RCC 7860 (cell line): ENCODE measurements at places on chromosomes 11 and 22.

GRCh38 chr11:67521924-67522323, 1.3 kb downstream of the CABP2 start:
- DNase-seq = no peak

GRCh38 chr11:74255741-74256375, 55.6 kb downstream of the P4HA3 start:
- peak; percentile 14 for DNase-seq

- DNase-seq = no peak
These were observed 4.0 kb downstream of the DSCAML1 start for GRCh38 chr11:117792992-117793391.

DNA sequence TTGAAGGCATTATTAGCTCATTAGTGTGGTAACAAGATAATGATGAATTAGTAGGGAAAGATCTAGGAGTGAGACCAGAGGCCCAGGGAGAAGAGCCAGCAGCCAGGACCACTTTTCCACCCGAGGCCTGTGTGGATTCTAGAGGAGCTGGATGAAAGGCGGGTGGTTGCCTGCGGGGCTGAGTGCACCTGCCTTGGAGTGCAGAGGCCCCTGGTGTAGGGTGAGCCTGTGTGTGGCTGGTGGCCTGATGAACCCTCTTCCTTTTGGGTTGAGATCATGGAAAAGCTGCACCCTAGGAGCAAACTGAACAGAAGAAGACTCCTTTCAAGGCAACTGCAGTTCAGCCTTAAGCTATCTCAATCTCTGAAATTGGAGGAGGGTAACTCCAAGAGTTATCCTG, 5.9 kb upstream of the TP53AIP1 start:
- DNase-seq = no peak

- DNase-seq = no peak
These were observed 22.6 kb upstream of the CAT start for GRCh38 chr11:34416088-34416487.

- no peak for DNase-seq
These were observed 11.2 kb upstream of the MS4A6E start for GRCh38 chr11:60315871-60316270.

GRCh38 chr22:18075720-18076497, 1.9 kb upstream of the PEX26 start:
- DNase-seq = peak; percentile 76

DNA sequence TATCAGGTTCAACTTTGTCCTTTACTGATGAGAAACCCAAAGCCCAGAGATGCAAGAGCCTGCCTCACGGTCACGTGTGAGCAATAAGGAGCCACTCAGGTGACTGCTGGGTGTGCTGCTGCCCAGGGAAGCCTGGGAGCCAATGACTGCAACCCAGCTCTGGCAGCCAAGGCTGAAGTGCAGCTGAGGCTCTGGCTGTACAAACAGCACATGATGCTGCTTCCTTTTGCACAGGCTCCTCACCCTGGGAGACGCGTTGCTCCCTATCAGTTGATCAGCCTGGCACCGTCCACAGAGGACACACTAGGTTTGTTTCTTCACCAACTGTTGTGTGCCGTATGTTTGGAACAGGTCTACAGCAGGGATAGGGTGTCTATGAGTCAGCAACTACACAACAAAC, 168.7 kb downstream of the EFCAB6 start:
- no peak for DNase-seq

GRCh38 chr22:29215012-29215860, 9.5 kb downstream of the EMID1 start:
- no peak for DNase-seq

GRCh38 chr11:114197799-114198500, 98.2 kb upstream of the NNMT start:
- DNase-seq = no peak

DNA sequence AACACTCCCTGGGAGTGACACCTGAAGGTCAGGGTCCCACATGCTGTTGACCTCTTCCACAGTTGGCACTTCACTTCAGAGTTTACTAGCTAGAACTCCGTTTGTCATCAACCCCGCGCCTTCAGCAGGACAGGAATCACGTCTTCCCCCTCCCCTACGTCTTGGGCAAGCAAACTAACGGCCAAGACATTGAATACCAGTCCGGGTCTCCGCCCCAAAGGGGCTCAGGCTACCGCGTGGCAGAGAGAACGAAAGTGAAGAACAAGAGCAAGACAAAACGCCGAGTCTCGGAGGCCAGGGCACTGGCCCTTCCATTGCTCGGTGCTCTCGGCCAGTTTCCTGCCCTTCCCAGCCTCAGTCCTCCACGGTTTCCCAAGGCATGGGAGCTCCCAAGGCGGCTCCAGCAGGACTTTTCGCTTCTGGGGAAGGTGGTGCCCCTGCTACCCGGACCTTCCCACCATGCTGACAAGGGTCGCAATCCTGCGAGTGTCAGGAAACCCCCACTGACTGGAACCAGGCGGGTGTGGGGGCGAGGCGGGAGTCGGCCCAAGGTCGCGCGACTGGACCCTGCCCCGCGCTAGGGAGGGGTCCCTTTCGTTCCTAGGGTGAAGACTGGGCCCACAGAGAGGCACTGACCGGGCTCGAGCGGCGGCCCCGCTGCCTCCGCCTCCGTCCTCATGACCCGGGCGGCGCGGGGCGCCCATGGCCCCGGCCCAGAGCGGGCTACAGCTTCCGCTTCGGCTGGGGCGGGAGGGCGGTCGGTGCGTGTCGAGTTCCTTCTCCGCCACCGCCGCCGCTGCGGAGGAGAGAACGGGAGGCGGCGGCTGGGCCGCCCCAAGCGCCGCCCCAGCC, at the start of gene GUCD1:
Gene GUCD1 (minus strand): TSS at position 826 of the 852 bp plus-strand sequence. CDS start 147 bp downstream, at position 679.
- peak; percentile 10 for DNase-seq

DNA sequence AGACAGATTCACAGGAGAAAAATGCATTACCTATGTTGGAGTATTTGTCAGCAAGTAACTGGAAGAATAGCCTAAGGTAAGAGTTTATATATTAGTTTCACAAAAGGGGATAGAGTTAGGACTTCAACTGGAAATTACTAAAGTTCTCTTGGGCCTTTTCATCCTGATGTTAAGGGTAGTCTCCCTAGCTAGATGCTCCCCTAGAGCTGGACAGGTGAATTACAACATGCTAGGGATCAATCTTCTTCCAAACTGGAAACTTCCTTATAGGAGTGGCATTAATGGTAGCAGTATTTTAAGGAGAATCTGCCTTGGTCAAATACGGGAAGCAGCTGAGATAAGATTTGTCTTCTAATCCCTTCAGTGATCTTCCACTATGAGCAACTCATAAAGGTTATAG, 632.8 kb upstream of the RAG2 start:
- no peak for DNase-seq

GRCh38 chr11:107928767-107929507, 689 bp downstream of the RAB39A start:
- DNase-seq = no peak

- DNase-seq = no peak
These were observed at the start of gene ST14 for GRCh38 chr11:130159657-130160497. Gene ST14 (plus strand): TSS chr11:130159782. CDS start chr11:130159980, 198 bp downstream.

DNA sequence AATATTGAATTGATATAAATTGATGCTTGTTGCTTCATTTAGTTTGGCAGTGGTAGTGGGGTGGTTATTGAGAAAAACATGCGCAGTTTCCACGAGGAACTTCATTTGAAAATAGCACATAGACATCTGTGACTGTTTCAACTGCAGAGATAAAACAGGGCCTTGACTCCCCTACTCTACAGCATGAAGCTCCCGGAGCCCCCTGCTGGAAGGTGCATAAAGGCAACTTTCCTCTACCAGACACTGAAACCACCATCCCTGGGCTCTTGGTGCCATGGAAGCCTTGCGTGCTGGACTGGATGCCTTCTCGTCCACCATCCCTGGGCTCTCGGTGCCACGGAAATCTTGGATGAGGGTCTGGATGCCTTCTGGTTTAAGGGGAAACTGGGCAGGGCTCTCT, 195.9 kb downstream of the CSNK2A3 start:
- no peak for DNase-seq

DNA sequence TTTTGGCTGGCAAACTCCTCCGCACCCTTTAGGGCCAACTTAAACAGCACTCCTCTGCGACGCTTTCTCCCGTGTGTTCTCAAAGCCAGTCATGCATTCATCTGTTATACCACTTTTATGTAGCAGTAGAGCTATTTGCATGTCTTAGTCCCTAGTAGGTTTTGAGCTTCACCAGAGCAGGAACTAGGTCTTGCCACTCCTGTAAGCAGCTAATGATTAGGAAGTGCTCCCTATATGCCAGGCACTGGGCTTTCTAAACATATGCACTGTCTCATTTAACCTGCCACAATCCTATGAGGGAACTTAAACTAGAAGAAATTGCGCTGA, 180.8 kb downstream of the DBX1 start:
- no peak for DNase-seq

GRCh38 chr22:38348751-38349496, 31.7 kb upstream of the CSNK1E start:
- DNase-seq = no peak

DNA sequence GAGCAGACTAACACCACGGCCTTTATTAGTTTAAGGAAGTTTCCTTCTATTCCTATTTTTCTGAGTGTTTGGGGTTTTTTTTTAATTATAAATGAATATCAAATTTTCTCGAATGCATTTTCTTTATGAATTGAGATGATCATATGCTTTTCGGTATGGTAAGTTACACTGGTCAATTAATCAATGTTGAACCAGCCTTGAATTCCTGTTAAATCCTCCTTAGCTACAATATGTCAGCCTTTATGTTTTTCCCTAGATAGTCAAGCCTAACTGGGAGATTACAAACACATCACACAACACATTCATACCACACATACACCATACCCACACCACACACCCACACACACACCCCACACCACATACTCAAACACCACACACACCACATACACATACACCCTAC, 247.6 kb downstream of the BRD1 start:
- DNase-seq = no peak

GRCh38 chr11:58561394-58562098, 14.1 kb downstream of the LPXN start:
- DNase-seq = peak; percentile 54

DNA sequence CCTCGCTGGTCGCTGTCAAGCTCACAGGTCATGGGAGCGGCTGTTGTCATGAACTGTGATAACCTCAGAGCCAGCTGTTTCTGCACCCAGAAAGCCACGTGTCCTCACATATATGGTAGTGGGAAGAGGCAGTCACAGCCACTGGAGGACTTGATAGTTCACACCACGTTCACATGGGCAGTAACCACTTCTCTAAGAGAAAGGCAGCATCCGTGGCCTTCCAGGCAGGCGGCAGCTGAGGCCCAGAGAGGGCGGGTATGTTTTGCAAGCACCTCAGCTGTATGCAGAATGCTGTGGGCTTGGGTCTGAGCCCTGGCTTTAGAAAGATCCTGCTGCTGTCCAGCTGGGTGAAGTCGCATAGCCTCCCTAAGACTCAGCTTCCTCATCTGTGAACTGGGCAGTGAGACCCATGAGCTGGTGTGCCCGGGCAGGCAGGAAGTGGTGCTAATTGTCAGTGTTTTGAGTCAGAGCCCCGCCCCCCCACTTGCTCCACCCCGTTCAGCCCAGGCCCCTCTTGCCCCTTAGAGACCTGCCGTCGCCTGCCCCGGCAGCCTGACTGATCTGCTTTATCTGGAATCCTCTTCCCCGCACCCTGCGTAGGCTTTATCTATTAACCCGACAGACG, 13.3 kb downstream of the TTC38 start:
- no peak for DNase-seq

- no peak for DNase-seq
These were observed 30.7 kb downstream of the CERK start for GRCh38 chr22:46707305-46707704.

DNA sequence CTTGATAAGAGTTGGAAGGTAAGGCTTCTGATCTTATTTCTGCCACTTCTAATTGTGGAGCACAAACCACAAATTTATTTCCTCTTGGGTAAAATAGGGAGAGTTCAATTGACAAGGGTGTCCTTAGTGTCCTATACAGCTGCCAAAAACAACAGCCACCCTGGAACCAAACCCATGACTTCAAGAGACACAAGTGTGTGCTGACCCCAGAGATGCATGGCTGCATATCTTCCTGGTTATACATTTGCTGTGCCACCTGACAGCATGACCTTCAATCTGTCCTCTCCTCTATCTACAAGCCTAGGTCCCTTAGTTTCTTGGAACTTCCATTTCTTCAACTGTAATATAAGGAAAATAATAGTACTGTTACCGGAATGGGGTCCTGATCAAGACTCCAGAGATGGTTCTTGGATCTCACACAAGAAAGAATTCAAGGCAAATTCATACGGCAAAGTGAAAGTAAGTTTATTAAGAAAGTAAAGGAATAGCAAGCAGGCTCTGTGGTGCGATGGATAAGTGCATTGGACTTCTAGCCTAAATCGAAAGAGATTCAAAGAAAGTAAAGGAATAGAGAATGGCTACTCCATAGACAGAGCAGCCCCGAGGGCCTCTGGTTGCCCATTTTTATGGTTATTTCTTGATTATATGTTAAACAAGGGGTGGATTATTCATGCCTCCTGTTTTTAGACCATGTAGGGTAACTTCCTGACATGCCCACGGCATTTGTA, 15.5 kb upstream of the TMEM123 start:
- DNase-seq = no peak

- DNase-seq = no peak
These were observed 86.8 kb upstream of the CRTAM start for GRCh38 chr11:122751292-122752070.

DNA sequence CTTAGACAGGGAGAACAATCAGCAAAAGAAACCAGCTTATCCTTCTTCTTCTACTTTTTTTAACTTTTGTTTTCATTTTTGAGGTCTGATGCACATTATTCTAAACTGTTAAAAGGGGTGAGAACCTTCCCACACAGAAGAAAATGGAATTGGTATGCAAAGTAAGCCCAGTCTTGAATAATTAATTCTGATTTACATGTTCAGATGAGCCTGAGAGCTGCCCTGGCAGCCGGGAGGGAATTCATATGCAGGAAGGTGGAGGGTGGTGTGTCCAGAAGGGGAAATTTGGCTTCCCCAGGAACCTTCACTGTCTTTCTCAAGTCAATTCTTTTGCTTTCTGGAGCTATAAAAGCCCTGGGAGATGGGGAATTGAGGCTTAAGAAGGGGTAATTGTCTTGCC, 181.0 kb downstream of the INSC start:
- no peak for DNase-seq

DNA sequence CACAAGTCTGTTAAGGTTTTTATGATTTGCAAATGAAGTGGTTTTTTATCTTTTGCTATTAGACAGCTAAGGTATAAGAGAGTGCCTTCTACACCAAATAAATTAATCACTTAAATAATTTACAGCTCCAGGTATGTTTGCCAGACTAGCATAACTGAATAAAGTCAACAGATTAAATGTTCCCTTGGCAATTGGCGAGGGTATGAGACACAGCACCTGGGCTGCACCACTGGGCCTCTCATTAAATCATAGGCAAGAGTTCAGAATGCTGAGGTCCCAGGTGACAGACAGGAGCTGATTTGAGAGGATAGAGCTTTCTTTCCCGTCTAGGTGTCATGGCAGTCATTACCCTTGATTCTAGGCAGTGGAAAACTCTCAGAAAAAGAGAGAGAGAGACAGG, 62.6 kb upstream of the WT1 start:
- DNase-seq = no peak

- no peak for DNase-seq
These were observed 133.0 kb downstream of the NAV2 start for GRCh38 chr11:19845626-19846025.

DNA sequence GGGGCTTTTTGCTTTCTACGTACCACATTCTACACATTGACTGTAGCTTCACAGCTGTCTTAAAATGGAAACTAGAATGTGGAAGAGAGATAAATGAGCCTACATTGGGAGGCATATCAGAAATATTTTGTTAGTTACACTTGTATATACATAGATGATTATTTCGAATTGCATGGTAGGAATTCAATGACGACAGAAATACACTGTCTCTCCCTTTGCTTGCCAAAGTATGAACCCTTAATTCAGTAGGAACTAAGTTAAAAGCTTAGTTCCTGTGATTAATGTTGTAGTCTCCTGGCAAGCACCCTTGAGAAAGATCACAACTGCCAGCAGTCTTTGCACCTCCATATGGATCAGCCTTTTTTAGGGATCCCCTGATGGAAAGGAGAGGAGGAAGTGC, 10.1 kb downstream of the C11orf87 start:
- DNase-seq = no peak
